ENCODE measurements at places on chromosomes 12 and 14.

DNA sequence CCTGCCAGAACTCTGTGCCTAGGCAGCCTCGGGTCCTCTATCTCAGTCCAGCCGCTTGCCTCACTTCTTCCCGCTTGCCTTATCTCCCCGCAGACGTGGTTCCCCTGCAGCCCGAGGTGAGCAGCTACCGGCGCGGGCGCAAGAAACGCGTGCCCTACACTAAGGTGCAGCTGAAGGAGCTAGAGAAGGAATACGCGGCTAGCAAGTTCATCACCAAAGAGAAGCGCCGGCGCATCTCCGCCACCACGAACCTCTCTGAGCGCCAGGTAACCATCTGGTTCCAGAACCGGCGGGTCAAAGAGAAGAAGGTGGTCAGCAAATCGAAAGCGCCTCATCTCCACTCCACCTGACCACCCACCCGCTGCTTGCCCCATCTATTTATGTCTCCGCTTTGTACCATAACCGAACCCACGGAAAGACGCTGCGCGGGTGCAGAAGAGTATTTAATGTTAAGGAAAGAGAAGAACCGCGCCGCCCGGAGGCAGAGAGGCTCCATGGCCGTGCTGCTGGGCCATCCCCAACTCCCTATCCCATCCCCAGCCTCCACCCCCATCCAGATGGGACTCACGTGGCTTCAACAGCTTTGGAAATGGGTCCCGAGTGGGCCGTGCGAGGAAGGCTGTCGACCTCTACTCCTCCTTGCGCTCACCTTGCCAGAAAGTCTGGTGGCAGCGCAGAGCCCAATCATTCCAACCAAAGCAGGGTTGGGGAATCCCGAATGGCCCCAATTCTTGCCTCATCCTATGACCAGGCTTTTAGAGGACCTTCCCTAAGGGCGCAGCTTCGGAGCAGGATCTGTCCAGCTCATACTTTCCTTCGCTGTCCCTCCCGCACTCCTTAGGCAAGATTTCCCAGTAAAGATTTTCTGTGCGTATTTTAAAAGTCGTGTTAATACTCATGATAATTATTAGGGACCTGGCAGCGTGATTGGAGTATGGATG lies 6.5 kb downstream of the HOXC13 start:
- DNase-seq: no peak

DNA sequence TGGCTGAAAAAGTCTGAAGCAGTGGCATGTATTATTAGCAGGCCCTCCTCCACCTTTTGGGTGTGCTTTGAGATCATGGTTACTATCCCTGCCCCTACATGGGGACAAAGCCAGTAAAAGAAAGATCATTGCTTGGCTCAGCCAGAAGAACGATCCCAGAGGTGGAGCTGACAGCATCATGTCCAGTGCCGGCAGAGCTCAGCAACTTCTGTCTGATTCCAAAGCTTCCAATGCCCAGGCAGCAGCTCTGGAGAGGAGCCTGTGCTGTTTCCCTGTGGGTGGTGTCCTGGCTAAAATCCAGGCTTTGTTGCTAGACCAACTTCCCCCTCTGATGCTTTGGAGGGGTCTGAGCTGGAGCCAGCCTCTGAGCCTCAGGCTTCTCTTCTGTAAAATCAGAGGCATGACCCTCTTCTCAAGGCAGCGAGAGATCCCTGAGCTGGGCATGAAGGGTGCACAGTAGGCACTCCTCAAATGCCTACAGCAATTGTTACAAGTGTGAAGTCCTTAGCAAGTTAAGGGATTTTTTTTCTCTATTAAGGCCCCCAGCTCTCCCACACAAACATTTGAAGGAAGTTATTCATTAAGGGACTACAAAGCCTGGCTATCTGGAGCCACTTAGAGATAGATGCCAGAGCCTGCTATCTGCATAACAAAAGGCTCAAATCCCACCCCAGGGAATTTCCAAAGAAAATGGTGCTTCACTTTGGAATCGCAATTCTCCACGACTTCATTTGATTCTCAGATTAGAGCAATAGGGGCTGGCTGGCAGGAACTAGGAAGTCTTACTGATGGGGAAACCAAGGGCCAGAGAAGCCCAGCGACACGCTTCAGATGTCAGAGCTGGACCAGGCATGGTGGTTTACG lies 10.9 kb upstream of the GSC start:
- DNase-seq: no peak

DNA sequence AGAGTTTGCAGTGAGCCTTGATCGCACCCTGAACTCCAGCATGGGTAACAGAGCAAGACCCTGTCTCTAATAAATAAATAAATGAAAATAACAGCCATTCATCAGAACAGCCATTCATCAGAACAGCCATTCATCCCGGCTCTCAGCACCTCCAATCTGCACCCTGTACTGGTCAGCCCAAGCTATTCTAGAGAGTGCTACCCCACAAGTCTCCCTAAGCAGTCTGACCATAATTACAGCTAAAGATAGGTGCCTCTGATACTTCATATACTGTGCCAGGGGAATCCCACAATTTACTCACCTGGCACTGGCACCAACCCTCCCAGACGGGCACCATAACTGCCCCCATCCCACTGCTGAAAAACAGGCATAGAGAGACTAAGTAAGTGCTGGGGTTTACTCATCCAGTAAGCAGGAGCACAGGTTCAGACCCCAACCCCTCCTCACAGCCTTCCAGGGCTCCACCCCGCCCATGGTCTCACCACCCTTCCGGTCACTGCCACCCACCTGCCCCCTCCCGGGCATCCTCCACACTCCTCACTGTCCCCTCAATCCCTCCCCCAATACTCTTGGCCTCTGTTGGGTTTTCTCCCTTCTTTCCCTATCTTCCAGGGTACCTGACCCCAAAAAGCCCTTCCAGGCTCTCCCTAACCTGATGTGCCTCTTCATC lies 15.2 kb upstream of the EIF5 start:
- no peak for DNase-seq

GRCh38 chr12:97257726-97258125 lies 204.9 kb upstream of the RMST start:
- DNase-seq: no peak

- DNase-seq: no peak
Measured at GRCh38 chr14:43983721-43984120, 523.4 kb downstream of the FSCB start.

GRCh38 chr12:81209012-81209411 lies 131.1 kb downstream of the ACSS3 start:
- DNase-seq: no peak

DNA sequence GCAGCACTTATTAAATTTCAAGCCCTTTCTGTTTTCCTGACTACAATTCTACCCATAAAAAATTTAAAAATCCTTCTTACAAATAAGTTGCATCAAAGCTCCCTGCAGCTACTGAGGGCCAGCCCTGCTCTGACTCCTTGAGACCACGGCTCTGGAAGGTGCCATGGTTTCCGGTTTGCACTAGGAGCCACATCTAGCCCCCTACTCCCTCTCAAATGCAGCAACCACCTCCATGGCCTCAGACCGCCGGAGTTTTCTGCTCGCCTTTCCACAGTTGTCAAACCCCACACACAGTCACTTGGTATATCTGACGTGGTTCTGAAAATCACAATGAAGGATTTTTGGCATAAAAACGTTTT lies 30.1 kb downstream of the P2RX4 start:
- DNase-seq: no peak

DNA sequence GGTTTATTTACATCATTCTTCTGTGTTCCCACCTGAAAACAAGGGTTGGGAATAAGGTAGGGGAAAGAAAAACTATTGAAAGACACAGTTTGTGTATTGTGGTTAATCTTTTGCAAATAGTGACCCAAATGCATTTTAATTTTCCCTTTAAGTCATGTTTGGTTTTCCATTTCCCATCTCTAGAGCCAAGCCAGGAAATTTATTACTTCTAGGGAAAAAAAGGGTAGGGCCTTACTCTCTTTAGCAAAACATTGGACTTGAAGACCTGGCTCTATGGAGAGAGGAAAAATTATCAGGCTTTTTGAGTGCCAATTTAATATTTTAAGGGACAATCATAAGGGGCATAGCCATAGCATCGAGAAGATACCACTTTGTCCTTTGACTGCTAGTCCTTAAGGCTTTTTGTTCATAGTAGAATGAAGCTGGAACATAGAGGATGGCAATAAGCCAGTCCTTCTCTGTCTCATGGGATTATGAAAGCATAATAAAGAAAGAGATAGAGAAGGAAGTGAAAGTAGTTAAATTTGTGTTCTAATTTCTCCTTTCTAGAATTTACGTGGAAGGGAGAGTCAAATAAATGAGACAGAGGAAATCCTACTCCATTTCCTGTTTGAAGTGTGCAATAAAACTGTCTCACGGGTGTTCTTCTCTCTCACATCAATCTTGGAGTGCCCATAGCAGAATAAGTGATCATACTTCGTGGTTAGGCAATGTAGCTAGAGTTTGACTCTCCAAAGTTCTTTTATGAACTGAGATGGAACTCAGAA lies 50.9 kb upstream of the PPFIA2 start:
- no peak for DNase-seq

GRCh38 chr14:103510724-103511693 lies 11.6 kb downstream of the CKB start:
- DNase-seq: peak; percentile 3

GRCh38 chr12:58728397-58728796 lies 191.9 kb downstream of the LRIG3 start:
- no peak for DNase-seq

DNA sequence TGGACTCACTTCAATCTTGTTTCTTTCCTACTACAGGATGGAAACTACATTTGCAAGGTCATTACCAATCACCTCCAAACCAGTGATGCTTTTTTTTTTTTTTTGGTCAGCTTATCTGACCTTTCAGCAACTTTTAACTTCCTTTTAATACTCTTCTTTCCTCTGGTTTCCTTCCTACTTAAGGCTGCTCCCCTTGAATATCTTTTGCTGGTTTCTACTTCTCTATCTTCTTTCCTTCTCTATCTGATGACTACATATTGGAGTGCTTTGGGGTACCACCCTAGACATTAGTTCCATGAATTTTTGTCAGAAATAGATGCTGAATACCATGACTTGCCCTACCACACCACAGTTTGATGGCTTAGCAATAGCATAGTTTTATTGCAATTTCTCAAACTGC lies 197.7 kb upstream of the DDHD1 start:
- no peak for DNase-seq

DNA sequence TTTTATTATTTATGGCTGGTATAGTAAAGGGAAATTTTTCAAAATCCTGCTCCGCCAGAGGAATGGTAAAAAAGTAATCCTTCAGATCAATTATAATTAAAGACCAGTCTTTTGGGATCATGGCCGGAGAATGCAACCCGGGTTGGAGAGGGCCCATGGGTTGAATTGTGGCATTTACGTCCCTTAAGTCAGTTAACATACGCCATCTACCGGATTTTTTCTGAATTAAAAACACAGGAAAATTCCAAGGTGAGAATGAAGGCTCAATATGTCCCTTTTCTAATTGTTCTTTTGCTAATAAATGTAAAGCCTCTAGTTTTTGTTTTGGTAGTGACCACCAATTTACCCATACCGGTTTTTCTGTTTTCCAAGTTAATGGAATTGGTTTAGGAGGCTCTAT lies 602.8 kb downstream of the ALG10 start:
- DNase-seq: no peak

DNA sequence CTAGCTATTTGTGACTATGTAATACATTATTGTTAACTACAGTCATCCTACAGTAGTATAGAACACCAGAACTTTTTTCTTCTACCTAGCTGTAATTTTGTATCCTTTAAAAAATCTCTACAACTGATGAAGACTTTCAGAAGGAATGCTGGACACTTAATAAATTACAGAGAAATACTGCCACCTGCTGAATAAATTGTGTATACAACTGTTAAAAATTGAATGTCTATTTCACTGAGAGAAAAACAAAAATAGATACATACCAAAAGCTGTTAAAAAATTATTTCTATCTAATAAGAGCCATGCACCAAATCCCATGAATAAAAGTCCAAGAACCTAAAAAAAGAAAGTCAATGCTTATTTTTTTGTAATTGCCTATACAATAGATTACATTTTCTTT lies 6.6 kb downstream of the TSPAN19 start:
- peak; percentile 10 for DNase-seq

DNA sequence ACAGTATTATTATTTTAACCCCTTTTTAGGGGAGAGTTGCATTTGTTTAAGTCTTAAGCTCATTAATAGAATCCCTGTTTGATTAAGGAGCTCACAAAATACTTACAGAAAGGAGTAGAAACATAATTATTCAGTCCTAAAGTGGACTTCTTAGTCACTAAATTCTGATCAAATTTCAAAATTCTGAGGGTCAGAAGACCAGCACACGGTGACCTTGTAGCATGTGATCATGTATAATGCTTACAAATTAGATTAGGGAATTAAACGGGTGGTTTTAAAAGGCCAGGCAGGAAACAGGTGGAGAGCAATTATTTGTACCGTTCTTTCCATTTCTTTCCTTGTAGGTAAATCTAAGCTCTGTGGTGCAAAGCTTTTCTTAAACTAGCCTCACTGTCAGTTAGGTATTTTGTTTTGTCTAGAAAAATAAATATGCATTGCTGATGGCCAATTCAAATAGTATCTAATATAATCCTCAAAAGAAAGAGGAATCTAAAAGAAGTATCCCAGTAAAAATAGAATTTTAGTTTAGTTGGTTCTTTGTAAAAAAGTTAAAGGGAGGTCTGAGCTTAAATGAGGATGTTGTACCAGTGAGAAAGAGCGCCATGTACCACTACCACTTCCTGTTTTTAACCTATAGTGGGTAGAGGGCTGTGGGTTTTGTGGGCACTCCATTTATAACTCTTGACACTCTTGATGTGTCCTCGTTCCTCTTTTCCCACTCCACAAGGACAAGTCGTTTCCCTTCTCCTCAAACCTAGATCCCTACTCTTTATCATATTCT lies 51.1 kb downstream of the SLC38A1 start:
- DNase-seq: peak; percentile 24

DNA sequence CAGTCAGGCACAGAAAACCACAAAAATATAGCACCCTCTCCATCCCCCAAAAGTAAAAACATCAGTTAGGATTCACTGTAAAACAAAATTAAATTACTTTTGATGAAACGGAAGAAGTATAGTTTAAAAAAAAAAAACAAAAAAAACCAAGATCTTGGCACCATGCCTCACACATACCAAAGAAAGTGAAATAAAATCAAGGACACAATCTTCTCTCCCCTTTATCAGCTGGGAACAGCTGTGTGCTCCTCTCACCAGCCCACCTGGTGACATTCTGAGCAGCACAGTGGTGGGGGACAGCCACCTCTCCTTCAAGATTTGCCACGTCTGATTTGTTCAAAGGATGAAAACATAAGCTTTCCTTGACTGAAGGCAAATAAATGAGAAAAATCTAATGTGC lies 55.5 kb downstream of the ESR2 start:
- no peak for DNase-seq

GRCh38 chr12:3371018-3371417 lies 120.0 kb upstream of the PRMT8 start:
- no peak for DNase-seq

- no peak for DNase-seq
Measured at GRCh38 chr12:2543801-2544200, 251.0 kb upstream of the FKBP4 start.

- DNase-seq: no peak
Measured at GRCh38 chr12:129617849-129618248, 286.0 kb downstream of the TMEM132D start.

- DNase-seq: no peak
Measured at GRCh38 chr12:93915411-93915810, 233.0 kb upstream of the PLXNC1 start.

Measured in GM20000 (cell line).